ENCODE measurements at places on chromosomes 7 and 10. TPM values are rescaled to one million over a fixed set of nuclear protein-coding genes. Genes with fewer than 3 reads are reported as not detected.

- no peak for DNase-seq
These were observed 205.8 kb upstream of the SLC26A5 start for GRCh38 chr7:103651593-103652377.

DNA sequence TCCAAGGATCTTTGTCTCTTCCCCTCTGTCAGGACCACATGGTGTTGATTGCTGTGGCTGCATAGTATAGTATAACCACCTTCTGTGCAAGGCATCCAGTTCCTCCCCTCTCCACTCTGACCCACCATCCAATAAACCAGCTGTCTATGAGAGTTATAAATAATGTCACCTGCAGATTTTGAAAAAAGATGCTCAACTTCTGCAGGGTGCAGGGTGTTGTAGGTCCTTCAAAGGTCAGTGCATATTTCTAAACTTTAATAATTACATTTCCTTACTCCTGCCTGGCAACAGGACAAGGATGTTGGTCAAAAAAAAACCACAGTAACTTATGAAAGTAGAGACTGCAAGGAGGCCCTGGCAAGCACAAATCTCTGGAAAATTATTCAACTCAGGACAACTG lies 166.2 kb downstream of the PKD1L1 start:
- DNase-seq, result no peak

DDC gene
- total RNA-seq, result 0.90 TPM

- DNase-seq, result no peak
These were observed 34.7 kb upstream of the PRKAR2B start for GRCh38 chr7:107009846-107010203.

Measured in left lung (tissue), 14 donors.